ENCODE measurements at places on chromosomes 2 and 18.

GRCh38 chr18:62979900-62980299, 264.6 kb downstream of the PHLPP1 start:
- no peak for DNase-seq

- no peak for DNase-seq
Measured at GRCh38 chr2:19843992-19844515, 57.7 kb downstream of the TTC32 start.

DNA sequence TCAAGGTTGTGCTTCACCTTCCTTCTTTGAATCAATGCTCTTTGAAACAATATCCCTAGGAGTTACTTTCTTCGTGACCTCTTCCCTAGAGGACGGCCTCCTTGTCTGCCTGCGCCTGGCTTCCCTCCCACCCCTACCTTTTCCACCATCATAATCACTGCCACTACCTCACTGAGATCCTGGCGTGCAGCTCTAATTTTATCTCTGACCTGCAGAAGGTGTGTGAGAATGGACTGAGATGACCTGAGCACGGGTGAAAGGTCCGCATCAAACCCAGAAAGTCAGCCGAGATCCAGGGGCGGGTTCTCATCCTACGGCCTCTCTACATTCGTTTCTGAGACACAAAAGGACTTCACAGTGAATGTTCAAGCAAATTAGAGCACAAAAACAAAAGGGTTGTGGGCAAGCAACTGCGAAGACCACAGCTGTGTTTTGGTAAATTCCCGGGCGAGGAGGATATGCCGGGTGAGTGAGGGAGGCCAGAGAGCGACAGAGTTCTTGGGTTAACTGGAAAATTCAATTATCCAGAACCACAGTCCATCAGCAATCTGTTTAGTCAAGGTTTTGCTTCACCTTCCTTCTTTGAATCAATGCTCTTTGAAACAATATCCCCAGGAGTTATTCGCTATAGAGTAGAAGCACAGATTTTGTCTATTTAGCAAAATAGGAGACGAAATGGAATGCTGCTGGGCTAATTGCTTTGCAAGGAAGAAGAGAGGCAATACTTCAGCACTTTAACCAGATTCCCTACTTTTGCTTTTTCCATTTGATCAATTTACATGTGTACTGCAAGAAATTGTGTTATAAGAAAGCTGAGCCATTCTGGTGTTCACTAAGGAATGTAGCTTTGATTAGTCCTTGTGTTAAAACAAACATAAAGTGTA, 212.6 kb downstream of the ACKR3 start:
- DNase-seq: no peak

DNA sequence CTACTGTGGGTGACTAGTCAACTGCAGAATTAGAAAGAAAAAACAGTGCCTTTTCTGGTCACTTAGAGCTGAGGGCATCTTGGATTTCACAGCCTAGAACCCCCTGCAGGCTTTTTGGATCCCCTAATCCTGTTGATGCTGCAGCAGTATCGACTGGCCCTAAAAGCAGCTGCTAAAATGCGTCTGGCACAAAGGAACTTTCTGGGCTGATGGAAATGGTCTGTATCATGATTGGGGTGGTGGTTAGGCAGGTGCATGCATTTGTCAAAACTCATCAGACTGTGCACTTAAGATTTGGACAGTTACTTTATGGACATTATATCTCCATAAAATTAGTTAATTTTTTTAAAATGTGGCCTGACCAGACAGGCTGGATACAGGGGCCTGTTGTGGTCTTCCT, 149.8 kb downstream of the KLHL29 start:
- no peak for DNase-seq

GRCh38 chr2:198913394-198914152, 544.2 kb downstream of the SATB2 start:
- no peak for DNase-seq

GRCh38 chr2:70960833-70961647, 17.4 kb upstream of the ANKRD53 start:
- DNase-seq: no peak

- peak; percentile 69 for DNase-seq
Measured at GRCh38 chr2:121722479-121722878, 14.2 kb downstream of the NIFK start.

DNA sequence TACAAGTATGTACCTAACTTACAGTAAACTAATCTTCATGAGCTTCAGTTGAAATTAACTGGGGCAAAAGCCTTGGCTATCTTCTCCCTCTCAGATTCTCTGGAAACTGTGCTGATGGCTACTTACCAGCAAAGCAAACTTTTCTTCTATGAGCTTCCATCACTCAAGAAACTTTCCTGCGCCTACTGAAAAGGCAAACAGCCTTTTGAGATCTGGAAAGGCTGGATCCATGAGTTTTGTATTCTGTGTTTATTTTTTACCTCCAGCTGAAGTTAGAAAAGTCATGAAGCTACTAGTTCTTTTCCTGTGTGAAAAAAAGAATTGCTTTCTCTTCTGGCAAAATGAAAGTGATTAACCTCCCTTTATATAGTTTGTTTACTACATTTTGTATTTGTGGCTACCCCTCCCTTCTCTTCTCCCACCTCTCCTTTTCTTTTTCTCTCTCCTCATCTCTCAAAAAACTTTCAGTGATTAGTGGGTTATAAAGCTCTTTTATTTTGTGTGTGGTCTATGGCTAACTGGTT, 49.2 kb upstream of the RNF152 start:
- DNase-seq: no peak

- DNase-seq: peak; percentile 17
Measured at GRCh38 chr2:195049372-195050031, 607.5 kb upstream of the SLC39A10 start.

DNA sequence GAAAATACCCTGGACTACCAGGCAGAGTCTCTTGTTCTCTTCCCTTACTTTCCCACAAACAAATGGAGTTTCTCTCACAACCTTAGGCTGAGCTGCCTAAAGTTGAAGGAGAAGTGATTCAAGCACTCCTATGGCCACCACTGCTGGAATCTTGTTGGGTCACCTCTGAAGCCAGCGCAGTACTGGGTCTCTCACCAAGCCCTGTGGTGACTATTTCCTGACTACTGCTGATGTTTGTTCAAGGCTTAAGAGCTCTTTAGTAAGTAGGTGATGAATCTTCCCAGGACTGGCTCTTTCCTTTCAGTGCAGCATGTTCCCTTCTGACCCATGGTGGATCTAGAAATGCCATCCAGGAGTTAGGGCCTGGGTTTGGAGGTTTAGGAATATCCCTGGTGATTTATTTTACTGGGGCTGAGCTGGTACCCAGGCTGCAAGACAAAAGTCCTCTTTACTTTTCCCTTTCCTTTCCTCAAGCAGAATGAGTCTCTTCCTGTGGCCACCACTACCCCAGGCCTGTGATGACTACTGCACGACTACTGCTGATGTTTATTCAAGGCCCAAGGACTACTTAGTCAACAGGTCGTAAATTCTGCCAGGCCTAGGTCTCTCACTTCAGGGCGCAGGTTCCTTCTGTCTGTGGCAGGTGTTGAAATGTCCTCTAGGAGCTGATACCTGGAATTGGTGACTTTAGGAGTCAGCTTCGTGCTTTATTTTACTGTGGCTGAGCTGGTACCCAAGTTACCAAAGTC, 121.8 kb downstream of the SLC4A10 start:
- DNase-seq: no peak

DNA sequence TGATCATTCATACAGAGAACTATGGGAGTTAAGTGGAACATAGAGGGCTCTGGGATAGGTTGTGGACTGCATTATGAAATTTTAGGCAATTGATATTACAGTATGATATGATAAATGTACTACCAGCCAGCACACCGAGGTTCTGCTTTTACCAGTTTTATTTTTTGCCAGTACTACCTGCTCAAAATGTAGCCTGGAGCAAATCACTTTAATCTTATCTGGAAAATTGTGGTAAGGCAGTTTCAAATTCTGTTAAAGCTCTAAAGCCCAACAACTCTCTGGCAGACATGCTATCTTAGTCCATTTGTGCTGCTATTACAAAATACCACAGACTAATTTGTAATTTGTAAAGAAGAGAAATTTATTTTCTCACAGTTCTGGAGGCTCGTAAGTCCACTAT, 474.9 kb upstream of the CWC22 start:
- DNase-seq: no peak

DNA sequence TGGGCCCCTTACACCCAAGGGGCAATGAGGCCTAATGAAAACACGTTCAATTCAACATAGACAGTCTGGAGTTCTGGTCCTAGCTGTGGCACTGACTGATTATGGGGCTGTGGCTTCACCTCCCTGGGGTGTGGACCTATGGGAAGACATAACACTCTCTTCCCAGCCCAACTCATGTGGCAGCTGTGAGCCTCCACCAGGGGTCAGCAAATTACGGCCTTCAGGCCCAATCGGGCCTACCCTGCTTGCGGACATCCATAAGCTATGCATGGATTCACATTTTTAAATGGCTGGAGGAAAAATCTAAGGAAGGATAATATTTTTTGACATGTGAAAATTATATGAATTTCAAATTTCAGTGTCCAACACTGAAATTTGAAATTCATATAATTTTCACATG, 101.3 kb downstream of the LOXHD1 start:
- DNase-seq: no peak

- DNase-seq: peak; percentile 1
Measured at GRCh38 chr2:169862816-169863215, 35.6 kb downstream of the UBR3 start.

DNA sequence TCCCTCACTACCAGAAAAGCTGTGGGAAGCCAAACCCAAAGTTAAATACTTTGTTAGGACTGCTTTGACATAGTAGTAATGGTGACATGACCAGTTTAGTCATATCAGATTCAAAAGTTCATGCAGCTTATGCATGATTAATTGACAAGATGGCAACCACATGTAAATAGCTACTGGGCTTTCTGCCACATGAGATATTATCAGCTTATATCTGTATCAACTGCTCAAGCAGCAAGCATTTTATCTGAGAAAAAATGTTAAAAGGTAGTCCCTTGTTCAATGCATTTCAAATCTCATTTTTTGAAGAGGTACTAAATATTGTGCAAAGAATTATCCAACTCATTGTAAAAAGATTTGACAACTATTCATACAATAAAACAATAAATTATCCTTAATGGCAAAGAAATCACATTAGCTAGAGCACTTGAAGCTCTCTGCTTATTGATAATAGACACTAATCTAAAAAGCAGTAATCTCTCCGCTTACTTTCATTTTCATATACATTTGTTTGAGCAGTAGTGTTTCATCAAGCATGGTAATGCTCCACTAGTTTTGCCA, 993.6 kb upstream of the NXPH2 start:
- DNase-seq: no peak

GRCh38 chr2:5877360-5877759, 185.2 kb downstream of the SOX11 start:
- peak; percentile 74 for DNase-seq

- DNase-seq: no peak
Measured at GRCh38 chr2:3639015-3639630, 18.9 kb upstream of the ALLC start.

DNA sequence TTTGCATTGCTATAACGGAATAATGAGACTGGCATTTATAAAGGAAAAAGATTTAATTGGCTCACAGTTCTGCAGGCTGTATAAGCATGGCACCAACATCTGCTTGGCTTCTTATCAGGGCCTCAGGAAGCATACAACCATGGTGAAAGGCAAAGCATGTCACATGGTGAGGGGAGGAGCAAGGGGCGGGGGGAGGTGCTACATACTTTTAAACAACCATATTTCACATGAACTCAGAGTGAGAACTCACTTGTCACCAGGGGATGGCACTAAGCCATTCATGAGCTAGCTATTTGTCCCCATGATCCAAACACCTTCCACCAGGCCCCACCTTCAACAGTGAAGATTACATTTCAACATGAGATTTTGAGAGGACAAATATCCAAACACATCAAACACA, 188.7 kb downstream of the MBD5 start:
- no peak for DNase-seq

DNA sequence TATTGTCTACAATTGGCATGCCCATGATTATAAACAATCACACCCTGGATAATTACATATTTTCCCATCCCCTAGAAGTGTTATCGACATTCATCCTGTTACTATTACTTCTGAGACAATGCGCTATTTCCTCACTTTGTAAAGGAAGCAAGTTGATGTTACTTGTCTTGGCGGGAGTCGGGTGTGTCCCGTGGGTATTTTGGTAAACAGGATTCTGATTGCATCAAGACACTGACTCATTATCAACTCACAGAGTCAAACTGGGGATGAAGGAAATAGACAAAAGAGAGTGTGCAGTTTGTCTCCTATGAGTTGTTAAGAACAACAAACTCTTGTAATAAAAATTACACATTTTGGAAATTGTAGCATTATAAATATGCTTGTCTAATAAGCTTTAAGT, 142.7 kb downstream of the GALR1 start:
- no peak for DNase-seq

GRCh38 chr18:75247611-75248421, 37.2 kb downstream of the TSHZ1 start:
- peak; percentile 43 for DNase-seq

DNA sequence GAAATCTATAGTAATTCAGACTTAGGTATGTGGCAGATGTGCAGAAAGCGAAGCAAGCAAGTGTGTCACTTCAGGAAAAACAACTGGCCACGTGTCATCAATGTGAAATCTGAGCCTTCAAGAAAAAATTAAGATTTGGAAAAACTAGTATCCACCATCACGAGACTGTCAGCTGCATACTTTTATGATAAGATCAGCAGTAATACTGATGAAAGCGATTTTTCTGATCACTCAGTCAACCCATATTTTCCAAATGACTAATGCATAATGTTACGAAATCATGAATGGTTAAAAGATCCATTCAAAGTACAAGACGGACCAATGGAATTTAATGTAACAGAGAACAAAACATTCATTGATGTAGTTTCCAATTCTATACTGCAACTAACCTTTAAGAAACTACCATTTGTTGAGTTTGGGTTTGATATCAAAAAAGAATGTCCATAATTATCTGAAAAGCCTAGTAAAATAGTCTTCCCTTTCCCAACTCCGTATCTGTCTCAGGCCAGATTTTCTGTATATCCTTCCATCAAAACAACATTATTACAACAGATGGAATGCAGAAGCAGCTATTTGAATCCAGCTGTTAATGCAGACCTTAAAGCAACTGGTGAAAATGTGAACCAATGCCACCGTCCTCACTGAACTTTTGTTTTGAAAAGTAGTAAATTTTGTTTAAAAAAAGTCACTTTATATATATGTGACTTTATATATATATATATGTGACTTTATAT, 17.0 kb upstream of the BCL2 start:
- peak; percentile 94 for DNase-seq

GRCh38 chr2:183459466-183459865, 335.2 kb downstream of the NUP35 start:
- DNase-seq: no peak

GRCh38 chr18:27707201-27707600, 469.7 kb downstream of the CDH2 start:
- DNase-seq: peak; percentile 45

GRCh38 chr2:99974682-99975375, 167.6 kb downstream of the AFF3 start:
- DNase-seq: peak; percentile 79

- DNase-seq: peak; percentile 87
Measured at GRCh38 chr2:25043241-25043867, 1.5 kb downstream of the EFR3B start.

DNA sequence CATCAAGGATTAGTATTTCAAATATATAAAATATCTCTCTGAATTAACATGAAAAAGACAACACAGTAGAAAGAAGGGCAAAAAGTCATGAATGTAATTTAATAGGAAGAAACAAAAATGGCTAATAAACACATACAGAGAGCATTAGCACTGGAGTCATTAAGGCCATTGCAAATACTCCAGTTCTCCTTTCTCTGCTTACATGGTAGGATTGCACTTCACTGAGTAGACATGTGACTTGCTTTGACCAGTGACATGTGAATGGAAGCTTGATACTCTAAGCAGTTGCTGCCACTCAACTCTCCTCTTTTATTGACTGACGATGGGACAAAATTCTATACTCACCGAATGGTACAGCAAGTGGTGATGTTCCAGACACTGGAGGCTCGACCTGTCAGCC, 153.9 kb upstream of the LGALSL start:
- no peak for DNase-seq

Measured in fibroblast of upper back skin (primary cell).